GM19239 (cell line): ENCODE measurements at places on chromosomes 13 and 19.

DNA sequence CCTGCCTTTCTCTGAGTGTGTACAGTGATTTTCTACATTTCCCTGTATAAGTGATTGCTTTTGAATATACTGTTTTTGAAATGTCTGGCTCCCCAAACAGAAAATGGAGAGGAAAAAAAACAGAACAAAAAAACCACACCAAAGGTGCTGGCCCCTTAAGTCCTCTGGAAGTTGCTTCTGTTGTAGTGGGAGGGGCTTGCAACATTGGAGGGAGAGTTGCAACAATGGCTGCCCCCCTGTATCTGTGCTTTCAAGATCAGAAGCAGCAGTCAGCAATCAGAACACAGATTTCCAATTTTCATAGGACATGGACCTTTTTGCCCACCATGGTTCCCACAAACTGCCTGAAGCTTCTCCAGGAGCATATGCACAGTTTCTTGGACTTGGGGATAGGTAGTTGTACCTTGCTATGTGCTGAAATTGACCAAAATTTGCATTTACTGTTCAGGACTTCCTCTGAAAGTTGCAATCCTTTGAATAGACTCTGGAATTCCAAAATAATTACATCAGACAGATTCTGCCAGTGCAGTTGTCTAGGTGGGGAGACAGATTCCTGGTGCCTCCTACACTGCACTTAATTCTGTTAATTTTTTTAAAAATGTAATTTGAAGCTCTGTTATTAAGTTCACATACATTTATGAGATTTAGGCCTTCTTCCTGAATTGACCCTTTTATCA lies 13.8 kb downstream of the BIVM start:
- no peak for DNase-seq

GRCh38 chr13:40402931-40403431 lies 263.5 kb downstream of the FOXO1 start:
- no peak for DNase-seq

DNA sequence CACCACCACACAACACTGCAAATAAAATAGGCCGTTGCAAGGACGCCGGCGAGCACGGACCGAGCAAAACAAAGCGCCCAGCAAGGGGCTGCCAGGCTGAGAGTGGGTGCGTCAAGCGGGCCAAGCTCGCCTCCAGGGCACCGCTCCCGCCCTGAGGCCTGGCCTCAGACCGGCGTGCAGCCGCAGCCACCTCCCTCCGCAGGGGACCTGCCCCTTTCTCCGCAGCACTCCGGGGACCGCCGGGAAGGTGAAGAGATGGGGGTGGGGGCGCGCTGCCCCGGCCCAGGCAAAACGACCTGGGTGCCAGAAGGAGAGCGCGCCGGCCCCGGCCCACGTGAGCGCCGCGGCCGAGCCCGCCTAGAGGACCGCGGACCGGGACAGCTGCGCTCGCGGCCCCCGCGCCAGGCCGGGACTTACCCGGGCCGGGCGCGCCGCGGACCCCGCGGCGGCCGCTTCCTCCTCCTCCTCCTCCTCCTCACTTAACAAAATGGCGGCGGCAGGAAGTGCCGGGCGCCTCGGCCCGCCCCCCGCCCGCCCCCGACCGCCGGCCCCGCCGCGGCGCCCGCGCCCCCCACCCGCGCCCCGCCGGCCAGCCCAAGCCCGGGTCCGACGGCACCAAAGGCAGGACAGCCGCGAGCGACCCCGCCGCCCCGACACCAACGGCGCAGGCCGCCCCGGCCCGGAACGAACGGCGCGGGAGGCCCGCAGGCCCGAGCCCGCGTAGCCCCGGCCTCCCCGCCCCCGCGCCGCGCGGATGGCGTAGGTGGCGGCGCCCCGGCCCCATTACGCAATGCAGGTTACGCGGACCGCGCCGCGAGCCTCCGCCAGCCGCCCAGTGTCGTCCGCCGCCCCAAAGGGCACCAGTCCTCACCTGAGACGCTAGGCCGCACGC lies 674 bp downstream of the BRD4 start:
- DNase-seq: peak; percentile 62

DNA sequence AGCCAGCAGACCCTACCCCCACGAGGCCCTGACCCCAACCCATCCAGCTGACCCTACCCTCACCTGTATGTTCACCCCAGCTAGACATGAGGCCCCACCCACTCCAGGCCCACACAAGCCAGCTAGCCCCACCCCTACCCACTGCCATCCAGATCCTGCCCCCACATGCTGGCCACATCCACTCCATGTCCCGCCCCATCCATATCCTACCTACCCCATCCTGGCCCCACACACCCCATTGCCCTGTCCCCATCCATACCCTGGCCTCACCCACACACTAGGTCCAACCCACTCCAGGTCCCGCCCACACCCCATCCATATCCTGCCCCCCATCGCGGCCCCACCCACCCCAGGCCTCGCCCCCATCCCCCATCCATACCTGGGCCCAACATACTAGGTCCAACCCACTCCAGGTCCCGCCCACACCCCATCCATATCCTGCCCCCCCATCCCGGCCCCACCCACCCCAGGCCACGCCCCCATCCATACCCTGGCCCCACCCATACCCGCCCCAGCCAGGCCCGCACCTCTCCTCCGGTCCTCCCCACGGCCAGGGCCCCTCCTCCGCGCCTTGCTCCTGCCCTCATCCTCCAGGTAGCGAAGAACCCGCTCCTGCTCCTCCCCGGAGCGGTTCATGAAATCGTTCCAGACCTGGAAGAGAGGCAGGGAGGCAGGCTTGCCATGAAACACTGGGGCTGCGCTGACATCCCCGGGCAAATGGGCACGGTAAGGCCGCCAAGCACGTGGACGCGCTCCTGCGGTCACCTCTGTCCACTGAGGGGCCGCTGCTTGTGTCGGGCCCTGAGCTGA lies 7.2 kb downstream of the RNU6-9 start:
- no peak for DNase-seq

GRCh38 chr19:4594201-4594600 lies 34.7 kb upstream of the SEMA6B start:
- DNase-seq: no peak

DNA sequence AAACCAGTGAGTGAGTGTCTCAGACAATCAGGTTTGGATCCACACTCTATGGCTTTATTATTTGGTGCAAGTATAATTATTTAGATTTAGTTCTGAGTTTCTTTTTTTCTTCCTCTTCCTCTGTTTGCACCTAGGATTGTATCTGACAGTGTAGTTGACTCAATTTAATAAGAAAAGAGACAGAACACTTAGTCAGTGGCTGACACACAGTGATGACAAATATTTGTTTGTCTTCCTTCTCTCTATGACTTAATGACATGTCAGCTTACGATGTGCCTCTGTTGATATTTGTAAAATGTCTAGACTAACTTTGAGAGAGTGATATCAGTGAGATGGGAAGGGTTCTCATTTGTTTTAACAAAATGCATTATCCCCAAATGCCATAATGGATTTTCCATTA lies 129.5 kb upstream of the SLC10A2 start:
- DNase-seq: no peak

DNA sequence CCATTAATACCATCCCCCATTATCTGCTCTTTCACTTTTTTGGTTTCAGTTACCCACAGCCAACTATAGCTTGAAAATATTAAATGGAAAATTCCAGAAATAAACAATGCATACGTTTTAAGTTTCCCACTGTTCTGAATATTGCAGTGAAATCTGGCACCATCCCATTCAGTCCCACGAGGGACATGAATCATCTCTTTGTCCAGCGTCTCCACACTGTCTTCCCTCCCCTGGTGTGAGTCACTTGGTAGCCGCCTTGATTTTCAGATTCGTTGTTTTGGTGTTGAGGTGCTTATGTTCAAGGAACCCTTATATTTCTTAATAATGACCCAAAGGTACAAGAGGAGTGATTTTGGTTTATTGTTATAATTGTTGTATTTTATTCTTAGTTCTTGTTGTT lies 246.1 kb downstream of the DCT start:
- no peak for DNase-seq

DNA sequence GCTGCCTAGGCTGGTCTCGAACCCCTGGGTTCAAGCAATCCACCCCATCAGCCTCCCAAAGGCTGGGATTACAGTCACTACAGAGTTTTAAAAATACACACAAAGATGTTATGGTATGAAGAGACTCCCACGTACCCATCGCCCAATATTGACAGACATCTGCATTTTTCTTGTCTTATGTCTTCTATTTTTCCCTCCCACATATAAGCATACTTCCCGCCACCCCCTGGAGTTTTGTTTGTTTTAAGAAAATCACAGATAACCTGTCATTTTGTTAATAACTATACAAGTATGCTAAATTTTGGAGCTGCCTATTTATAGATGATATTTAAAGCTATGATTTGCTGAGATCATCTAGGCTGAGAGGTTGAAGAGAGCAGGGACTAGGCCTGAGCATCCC lies 6.2 kb upstream of the SMG9 start:
- no peak for DNase-seq

DNA sequence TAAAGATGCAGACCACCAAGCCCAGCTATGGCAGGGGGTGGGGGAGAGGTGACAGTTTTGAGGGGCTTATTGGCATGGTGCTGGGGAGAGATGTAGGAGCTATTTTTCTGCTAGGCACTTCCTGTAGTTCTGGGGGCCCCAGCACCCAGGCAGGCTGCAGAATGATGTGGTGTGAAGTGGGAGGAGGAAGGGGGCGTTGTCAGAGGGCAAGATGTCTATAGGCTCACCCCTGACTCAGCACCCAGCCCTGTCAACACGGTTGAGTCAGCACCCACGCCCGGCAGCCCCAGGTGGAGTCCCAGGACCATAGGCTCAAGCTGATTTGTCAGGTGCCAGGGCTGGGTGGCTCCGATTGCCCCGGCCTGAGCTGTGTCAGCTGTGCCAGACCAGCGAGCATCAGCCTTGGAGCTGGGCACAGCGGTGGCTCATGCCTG lies 5.8 kb downstream of the KLF2 start:
- DNase-seq: no peak

DNA sequence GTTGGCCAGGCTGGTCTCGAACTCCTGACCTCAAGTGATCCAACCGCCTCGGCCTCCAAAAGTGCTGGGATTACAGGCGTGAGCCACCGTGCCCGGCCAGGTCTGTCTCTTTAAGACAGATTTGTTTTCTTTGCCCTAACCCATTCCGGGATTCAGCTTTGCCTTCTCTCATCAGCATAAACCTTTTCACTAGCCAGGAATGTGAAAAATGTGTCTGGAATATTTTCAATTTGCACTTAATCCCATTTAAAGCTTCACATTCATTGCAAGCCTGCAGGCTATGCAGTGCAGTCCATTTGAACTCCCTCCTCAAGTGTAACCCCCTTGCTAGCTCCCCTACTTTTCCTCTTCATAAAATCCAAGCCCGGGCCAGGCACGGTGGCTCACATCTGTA lies 880 bp upstream of the TMEM160 start:
- no peak for DNase-seq

DNA sequence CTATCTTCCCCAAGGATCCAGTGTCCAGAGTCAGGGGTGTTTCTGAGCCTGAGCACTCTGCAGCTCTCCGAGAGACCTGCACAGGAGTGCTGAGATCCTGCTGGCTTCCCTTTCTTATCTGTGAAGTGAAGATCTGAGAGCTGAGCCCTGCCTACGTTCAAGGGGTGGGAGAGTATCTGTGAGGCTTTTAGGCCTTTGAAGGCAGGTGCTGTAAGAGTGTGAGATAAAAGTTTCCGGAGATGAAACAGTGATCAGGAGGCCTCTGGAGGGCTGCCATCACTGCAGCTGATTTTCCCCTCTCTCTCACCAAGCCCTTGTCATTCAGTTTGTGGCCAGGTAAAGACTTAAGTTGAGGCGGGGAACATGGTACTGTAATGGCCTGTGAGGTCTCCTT lies 83.1 kb downstream of the AKAP11 start:
- DNase-seq: no peak

GRCh38 chr13:76164290-76164689 lies 528.2 kb downstream of the LMO7 start:
- DNase-seq: no peak

DNA sequence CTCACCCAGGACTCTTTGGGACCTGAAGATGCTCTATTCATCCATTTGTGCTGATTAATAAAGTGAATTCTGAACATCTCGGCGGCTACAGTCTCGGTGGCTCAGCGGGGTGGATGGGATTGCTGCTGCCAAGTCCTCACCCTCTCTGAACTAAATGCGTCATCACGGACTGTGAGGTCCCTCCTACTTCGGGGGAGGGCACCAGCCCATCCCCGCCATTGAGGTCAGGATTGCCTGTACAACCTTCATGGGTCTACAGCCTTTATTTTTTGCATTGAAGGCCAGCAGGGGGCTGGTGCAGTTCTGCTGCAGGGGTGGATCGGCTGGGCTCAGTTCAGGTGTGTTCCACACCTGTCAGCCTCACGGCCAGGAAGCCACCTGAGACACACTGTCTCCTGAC lies 181.8 kb downstream of the COL4A1 start:
- no peak for DNase-seq

GRCh38 chr13:29532821-29533220 lies 62.7 kb downstream of the SLC7A1 start:
- no peak for DNase-seq

DNA sequence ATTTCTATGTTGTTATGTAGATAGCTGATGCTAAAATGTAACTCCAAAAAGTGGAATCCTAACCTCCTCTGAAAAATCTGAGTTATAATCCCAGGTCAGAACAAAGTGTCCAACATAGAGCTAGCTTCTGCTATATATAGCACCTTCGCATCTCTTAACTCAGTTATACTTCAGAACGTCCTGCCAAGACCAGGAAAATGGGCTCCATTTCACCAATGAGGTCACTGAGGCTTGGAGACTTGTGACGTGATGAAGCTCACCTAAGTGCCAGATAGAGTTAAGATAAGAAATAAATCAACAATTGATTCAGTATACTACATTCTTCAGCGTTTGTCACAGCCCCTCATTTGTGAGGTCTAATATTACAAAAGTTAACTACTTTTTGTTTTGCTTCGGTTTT lies 88.8 kb downstream of the KCTD12 start:
- DNase-seq: no peak

GRCh38 chr19:10091895-10092641 lies 6.0 kb downstream of the SHFL start:
- DNase-seq: no peak

GRCh38 chr19:4744451-4745174 lies 21.0 kb upstream of the DPP9 start:
- DNase-seq: no peak

- no peak for DNase-seq
These were observed 610.7 kb downstream of the SLITRK5 start for GRCh38 chr13:88281841-88282240.

DNA sequence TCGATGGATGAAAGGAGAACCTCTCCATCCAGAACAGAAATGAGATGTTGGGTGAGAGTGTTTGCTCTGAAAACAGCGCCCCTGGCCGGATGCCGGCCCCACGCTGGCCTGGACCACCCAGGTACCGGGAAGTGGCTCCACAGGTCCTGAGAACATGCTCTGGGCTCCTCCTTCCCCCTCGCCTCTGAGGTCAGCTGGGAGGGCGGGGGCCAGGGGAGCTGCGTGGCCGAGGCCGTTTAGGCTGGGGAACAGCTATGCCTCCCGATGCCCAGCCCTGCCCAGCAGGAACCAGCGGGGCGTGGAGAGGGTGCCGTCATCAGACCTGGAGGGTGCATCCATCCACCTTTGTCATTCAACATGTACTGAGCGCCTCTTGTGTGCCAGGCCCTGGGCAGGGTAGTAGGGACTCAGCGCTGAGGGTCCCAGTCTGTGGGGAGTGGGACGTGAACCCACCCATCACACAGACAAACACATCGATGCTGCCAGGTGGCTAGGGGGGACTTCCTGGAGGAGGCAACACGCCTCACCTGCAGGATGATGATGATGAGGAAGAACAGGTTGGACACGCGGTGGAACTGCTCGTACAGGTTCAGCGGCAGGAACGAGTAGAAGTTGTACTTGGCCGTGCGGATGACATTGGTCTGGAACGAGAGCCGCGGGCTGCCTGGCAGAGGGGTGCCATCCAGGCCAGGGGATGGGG lies 4.2 kb downstream of the ATP8B3 start:
- no peak for DNase-seq
